Ascending aorta (tissue), 2 donors: ENCODE measurements at places on chromosomes 16 and 17.

DNA sequence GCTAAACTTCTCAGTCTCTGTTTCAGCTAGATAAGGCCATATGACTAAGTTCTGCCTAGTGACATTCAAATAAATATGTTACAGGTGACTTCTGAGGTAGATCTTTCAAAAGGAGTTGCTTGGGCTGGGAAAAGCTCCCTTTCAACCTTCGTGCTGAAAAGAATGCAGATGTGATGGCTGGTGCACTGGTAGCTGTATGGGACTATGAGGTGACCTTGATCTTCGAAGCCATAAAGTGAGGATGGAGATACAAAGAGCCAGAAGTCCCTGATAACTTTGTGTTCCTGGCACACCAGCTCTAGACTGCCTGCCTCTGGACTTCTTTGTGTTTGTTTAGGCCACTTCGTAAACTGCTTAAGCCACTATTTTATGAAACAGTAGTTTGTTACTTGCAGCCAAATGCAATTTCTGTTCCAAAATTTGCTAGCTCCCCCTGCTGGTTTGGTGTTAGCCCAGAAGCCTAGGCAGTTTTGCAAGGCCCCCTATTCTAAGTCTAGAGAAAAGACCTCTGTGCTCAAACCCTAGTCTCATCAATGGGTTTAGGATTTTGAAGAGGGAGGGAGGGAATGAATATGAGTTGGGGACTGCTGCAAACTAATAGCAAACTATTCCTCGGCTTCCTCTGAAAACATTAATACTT lies 23.3 kb upstream of the ERCC4 start:
- DNase-seq = no peak

- peak; percentile 71 for DNase-seq
These were observed 23.0 kb upstream of the NSRP1 start for GRCh38 chr17:30093463-30094147.

GRCh38 chr17:47714773-47715396 lies 18.2 kb upstream of the TBX21 start:
- no peak for DNase-seq

DNA sequence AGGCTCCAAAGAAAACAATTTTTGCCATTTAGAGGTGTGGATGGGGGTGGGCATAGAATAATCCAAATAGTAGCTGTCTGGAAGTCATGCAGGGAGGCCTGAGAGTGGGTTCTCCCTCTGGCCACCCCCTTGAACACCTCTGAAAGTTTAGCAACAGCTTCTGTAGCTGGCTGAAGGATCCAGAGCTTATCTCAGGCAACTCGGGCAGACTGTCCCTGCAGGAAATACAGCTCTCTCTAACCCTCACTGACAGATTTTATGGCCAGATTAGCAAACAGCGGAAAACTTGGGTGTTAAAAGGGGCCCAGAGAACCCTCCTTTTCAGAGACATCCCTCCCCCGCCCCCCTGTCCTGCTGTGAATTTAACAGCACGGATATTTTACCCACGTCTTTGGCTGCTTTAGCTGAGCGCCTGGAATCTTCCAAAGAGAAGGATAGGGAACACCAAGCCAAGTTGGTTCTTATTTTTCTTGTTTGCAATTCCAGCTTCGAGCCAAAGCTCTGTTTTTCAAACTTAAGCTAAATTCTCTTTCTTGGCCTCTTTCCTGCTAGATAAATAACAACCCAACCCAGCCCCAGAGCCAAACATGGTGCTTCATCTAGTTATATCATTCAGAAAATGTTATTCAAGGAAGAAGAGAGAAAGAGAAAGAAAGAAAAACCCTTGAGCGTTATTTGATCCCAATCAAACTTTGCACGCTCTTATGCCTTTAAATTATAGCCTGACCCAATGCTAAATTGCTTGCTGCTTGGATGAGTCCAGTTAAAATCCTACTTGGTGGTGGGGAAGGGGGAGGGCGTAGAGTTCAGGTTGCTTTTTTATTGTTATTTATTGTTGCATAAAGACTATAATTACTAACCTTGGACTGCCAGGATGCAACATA lies 2.3 kb upstream of the HOXB2 start:
- no peak for DNase-seq

GRCh38 chr17:78996781-78997201 lies 12.8 kb downstream of the CANT1 start:
- DNase-seq = no peak

DNA sequence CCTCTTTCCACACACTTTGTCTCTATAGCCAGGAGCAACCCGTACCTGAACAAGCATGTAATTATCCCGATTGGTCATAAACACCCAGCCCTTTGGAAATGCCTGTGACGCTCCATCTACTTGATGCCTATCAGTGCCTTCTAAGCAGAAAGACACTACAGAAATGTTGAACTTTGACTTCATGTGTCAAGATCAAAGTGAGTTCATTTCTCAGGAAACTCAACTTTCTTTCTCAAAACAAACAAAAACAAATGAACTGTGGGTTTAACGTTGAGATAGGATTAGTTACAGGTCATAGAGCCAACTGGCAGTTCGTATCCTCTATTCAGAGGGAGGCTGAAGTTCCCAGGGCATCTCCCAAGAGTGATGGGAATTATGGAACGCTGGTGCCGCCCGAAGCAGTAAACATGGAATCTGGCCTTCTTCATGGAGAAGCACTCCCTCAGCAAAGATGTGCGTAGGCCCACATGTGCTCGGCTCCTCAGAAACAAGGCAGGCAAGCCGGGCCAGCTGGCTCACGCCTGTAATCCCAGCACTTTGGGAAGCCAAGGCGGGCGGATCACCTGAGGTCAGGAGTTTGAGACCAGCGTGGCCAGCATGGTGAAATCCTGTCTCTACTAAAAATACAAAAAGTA lies 9.5 kb downstream of the SLC6A4 start:
- DNase-seq = no peak

DNA sequence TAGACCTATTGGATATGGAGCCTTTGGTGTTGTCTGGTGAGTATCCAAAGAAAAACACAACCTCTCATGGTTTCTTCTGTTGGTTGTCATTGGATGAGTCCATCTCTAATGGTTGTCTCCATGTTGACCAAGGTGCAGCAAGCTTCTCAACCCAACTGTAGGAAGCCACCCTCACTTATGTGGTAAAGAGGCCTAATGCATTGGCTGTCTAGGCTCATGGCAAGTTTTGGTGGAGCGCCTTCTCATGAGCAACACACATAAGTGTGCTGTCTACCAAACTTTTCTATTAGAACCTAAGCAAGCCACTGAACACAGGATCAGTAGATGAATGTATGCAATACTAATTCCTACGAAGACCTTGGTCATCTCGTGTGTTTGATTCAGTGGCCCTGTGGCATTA lies 819 bp downstream of the NLK start:
- DNase-seq = no peak

DNA sequence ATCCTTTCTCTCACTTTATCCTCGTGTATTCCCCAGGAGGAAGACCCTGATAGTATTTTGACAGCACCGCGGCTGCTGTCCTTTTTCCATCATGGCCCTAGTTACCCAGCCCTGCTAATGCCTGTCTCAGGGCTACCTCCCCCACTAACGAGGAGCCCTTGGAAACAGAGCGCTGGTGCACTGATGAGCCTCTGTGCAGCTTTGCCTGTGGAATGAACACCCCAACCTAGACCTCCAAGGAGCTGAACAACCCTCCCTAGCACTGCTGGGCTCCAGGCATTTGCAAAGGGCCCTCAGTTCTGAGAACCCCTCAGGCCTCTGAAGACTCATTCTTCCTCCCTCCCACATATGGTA lies 23.3 kb upstream of the CCL1 start:
- DNase-seq = no peak

GRCh38 chr17:59361386-59361785 lies 29.9 kb downstream of the YPEL2 start:
- DNase-seq = no peak

DNA sequence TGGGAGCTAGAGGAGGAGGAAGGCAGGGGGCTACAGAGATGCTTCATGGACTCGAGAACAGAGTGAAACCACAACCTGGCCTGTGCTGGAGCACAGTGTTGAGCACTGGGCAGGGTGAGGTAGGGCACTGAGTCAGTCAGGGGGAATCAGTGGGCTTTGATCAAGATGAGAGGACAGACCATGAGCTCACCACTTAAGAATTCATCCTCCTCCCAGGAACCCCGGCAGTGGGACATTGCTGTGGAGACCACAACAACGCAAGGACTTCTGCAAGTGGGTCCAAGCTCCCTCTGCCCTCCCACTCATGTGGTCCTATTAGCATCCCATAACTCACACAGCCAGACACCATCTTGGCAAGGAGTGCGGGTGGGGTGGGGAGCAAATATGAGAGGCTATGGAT lies 1.7 kb upstream of the CES5A start:
- DNase-seq = no peak

- no peak for DNase-seq
These were observed 34.7 kb downstream of the CCDC57 start for GRCh38 chr17:82177761-82178498.
